DND-41 (cell line): ENCODE measurements at places on chromosomes 5 and 9.

- DNase-seq = no peak
These were observed 73.3 kb upstream of the ATP10B start for GRCh38 chr5:160925281-160925680.

DNA sequence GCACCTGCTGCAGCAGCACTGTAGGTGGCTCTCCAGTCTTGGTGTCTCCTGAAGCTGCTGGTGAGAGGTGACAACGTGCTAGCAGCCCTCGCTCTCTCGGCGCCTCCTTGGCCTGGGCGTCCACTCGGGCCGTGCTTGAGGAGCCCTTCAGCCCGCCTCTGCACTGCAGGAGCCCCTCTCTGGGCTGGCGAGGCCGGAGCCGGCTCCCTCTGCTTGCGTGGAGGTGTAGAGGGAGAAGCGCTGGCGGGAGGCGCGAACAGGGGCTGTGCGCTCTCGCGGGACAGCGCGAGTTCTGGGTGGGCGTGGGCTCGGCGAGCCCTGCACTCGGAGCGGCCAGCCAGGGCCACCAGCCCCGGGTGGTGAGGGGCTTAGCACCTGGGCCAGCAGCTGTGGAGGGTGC lies 62.2 kb upstream of the CNOT6 start:
- no peak for DNase-seq

DNA sequence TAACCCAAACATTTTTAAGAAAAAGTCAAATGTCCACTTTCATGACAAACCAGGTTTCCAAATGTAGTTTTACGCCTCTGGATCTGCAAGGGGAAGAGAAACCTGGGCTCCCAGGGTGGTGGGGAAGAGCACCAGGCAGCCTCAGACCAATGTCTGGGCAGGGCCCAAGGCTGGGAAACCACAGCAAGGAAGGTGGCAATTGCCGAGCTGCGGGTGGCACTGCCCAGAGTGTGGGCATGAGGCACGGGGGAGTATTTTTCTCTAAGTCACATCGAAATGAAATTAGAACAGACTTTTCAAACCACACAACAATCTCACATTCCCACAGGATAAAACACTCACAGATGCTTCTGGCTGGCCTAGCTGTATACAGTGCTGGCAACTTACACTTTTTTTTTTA lies 32.6 kb upstream of the RASGEF1C start:
- no peak for DNase-seq

DNA sequence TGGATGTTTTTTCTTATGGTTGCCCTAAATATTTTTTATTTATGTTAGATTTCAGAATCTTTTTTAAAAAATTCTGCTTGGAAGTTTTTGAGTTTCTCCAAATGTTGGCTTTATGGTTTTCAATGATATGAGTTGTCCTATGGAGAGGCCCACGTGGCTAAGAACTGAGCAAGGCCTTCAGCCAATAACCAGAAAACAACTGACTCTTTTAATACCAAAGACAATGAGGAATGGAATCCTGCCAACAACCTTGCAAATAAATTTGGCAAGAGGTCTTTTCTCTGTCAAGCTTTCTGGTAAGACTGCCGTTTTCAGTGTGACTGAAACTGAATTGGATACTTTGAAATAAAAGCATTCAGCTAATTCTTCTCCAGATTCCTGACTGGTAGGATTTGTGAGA lies 1740.1 kb upstream of the WWC1 start:
- no peak for DNase-seq

DNA sequence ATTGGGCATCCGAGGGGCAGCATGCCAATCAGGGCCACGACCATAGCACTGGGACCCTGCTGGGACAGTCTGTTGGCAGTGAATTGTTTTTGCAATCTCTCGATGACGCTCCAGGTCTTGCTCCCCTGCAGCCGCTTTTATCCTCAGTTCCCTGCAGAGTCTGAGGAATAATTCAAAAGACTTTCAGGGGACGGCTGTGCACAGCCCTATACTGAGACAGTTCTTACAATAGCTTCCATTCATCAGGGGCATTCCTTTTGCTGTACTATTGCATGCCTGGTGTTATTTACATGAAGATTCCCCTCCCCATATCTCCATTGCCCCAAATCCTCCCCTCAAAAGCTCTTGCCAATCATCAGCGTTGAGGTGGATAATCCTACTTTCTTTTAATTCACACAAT lies 163.3 kb upstream of the WWC1 start:
- no peak for DNase-seq

- DNase-seq = peak; percentile 29
These were observed 8.0 kb upstream of the FXN start for GRCh38 chr9:69027355-69028097.

DNA sequence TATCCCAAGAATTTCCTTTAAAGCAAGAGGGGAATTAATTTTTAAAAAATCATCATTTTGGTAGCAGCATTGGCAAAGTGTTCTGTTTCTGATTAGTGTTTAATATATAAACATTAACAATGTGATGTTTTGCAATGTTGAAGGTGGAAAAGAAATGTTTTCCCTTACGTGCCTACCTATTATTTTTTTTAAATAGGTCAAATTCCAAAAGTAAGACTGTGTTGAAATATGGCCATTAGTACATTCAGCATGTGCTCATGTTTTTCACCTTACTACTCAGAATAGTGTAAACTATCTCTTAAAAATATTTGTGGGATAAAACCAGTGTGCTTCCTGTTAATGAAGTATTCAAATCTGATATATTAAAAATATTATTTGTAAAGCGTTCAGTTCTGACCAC lies 3.3 kb downstream of the DOCK8 start:
- no peak for DNase-seq

DNA sequence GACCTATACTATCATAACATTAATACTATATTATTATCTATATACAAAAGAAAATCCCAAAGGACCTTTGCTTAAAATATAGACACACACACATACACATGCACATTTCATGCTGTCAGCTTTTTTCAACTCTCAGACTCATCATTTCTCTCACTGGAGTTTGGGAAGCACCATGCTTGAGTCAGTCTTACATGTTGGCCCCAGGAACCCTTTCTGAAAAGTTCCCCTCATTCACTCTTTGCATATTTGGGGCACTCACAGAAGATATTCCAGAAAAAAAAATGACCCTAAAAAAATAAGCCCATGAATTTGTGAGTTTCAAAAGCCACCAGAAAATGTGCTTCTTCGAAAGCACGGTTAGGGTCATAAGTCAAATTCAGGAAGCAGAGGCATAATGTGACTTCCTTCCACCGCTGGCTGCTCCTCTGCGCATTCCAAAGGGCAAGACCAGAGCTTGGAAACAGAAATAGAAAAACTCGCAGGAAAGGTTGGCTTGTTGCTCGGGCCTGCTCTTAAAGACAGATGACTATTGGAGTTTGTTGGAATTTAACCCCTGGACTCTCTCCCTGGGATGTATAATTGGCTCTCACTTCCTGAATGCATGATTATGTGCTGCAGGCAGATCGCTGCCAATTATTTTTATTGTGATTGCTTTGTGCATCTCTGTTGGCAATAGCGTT lies 129.7 kb upstream of the IQGAP2 start:
- no peak for DNase-seq

DNA sequence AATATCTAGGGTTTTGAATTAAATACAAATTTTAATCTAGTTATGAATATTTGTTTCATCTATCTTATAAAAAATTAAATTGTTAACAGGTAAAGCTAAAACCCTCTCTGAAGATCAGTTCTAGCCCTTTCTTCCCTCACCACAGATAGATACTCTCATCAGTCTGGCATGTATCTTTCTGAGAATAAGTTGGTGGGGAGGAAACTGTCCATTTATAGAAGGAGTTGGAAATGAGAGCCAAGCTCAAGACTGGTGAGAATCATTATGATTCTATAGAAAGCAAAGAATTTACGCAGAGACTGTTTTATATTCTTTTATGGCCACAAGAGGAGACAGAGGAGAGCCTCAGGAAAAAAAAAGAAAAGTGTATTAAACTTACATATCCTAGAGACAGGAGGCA lies 59.0 kb downstream of the STARD4 start:
- DNase-seq = no peak

- no peak for DNase-seq
These were observed 30.1 kb upstream of the MUSK start for GRCh38 chr9:110638381-110638954.

DNA sequence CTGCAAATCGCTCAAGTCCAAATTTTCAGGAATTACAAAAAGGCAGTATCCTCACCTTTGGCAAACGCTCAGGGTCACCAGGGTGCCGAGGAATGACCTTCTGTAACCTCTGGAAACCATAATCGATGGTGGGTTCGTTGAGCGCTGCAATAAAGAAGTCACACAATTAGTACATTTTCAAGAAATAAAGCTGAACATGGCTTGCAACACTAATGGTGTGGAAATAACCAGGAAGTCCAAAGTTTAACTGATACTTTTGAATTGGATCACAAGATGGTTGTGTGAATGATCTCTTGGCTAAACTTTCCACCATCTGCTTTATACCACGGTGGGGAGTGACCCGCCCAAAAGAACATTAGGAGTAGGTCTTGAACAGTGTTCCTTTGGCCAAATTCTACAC lies 368.7 kb downstream of the EBF1 start:
- no peak for DNase-seq

DNA sequence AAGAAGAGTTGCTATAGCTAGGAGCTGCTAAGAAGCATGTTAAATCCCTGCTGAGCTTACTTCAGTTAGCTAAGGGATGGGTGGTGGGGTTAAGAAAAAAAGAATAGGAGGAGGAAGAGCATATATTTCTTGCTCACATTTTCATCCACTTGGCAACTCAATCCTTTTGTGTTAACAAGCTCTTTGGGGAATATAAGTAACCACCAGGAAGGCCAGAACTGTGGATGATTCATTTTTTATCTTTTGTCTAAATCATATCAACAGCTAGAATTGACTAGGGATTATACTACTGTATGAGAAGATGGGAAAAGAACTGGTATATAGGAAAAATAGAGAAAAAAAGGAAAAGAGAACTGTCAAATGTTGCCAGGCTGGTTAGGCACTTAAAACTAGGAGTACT lies 555.3 kb upstream of the ARRDC3 start:
- no peak for DNase-seq
